ENCODE measurements at places on chromosomes 1 and 21.

- no peak for DNase-seq
These were observed 51.2 kb downstream of the DIPK1A start for GRCh38 chr1:92910081-92910480.

DNA sequence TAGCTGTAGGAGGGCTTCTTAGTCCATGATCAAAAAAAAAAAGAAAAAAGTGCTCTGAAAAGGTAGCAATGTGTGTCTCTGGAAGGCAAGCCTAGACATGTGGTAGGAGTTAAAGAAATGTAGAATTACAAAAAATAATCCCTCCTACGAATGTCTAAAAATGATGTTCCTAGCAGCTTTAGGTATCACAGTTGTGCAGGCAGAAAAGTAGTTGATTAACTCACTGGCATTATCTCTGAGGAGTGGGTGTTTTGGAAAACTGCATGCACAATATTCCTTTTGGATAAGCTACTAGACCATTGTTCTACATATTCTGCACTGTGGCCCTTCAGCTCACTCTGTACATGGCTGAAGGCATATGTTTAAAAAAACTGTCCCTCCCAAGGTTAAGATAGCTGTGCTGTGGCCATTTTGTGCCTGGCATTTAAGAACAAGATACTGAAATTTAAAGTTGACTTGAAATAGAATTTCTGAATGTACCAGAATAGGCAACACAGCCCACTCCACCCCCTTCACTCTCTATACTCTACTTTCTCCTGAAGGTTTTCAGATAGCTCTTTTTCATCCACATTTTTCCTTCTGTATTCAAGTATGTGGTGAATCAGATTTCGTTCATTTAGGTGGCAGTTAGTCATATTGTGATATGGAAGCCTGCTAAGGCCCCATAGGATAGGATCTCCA, 463.9 kb upstream of the LRRC7 start:
- no peak for DNase-seq

- no peak for DNase-seq
These were observed 87.7 kb upstream of the EDN2 start for GRCh38 chr1:41572224-41572623.

GRCh38 chr1:58442114-58442513, 104.4 kb downstream of the OMA1 start:
- no peak for DNase-seq

- no peak for DNase-seq
These were observed 44.4 kb downstream of the KANK4 start for GRCh38 chr1:62274496-62275485.

Data from anterior cingulate cortex (tissue), 58 donors.